Keratinocyte (primary cell): ENCODE measurements at places on chromosomes 12 and 14. TPM values are rescaled to one million over a fixed set of nuclear protein-coding genes. Genes with fewer than 3 reads are reported as not detected.

DNA sequence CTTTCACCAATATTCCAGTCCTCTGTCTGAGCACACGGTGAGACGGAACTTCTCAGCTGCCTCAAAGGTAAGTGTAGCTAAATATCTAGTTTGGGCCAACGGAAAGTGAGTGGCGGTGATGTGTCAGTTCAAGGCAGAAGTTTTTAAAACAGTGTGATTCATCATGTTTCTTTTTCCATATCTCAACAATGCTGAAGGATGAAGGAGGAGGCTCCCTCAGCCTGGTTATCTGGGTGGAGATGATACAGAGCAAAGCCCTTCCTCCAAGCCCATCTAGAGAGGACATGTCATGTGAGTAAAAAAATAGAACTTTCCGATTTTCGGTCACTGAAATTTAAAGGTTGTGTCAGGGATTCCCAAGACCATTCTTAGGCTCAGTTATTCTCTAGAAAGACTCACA lies 13.1 kb upstream of the ANP32D start:
- DNase-seq: no peak
- H3K4me3 ChIP-seq: no peak overlapping the region
- H3K4me1 ChIP-seq: no peaks in the 10 kb centered on the region
- no peaks in the 10 kb centered on the region for H3K36me3 ChIP-seq

DNA sequence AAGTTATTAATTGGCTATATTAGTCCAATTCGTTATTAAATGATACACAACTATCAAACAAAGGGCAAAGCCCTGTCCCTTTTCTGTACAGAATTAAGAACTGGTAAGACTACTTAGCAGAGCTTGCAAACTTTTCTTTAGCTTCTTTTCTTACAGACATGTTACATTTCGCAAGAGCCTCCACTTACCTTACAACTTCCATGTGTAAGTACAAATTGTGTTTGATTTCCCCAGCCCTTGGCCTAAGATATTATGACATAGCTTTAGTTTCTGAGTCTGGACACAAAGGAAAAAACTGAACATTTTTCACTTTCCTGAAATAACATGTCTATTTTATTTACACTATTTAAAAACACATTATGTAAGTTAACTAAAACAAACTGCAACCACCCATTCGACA lies 1.7 kb downstream of the ATF7 start:
- H3K36me3 ChIP-seq: no peaks in the 10 kb centered on the region
- H3K4me1 ChIP-seq: peaks cover 26% of the 10 kb centered on the region
- DNase-seq: no peak
- no peaks in the 10 kb centered on the region for H3K27me3 ChIP-seq
- peak overlapping the region; percentile 97 for H3K27ac ChIP-seq

GRCh38 chr14:23550812-23551265 lies 726 bp downstream of the ZFHX2 start:
- peaks cover 15% of the 10 kb centered on the region for H3K27me3 ChIP-seq
- H3K4me1 ChIP-seq: peaks cover 3% of the 10 kb centered on the region
- no peaks in the 10 kb centered on the region for H3K36me3 ChIP-seq
- peak overlapping the region; percentile 71 for H3K4me3 ChIP-seq

GRCh38 chr12:92581604-92582003 lies 121.2 kb upstream of the PLEKHG7 start:
- no peaks in the 10 kb centered on the region for H3K4me1 ChIP-seq
- H3K36me3 ChIP-seq: no peaks in the 10 kb centered on the region
- H3K27me3 ChIP-seq: no peaks in the 10 kb centered on the region

DNA sequence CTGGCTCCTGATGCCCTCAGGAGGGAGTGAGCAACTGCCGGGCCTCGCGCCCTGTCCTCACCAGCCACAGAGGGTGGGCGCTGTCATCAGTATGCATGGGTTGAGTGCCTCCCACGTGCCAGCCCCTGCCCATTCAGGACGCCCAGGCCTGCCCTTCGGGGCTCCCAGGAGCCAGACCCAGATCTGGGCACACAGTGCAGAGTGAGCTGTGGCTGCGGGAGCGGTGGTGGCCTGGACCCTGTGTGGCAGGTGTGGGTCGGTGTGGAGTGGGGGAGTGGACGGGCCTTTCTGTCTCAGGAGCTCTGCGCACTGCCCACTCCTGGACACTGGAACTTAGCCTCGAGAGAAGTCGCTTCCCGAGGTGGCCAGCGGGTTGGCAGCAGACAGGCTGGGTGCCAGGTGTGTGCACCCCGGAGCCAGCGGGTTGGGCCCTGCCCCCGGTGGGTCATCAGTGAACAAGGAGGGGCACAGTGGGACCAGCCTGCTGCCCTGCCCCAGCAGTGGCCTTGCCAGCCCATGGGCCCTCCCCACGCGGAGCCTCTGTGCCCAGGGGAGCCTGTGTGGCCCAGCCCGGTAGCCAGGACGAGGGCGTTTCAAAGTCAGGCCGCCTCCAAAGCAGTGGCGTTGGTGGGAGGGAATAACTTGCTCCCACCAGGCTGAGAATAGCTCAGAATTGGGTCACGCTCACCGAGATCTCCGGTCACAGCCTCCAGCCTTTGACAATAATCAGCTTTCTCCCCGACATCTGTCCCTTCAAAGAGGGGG lies 9.5 kb downstream of the TRMT61A start:
- H3K4me1 ChIP-seq: peaks cover 29% of the 10 kb centered on the region
- H3K4me3 ChIP-seq: no peak overlapping the region
- H3K27me3 ChIP-seq: no peaks in the 10 kb centered on the region
- no peak for DNase-seq
- H3K27ac ChIP-seq: no peak overlapping the region

GRCh38 chr14:105375635-105376057 lies 22.7 kb upstream of the TEX22 start:
- no peaks in the 10 kb centered on the region for H3K36me3 ChIP-seq
- DNase-seq: no peak
- no peak overlapping the region for H3K4me3 ChIP-seq
- peaks cover 3% of the 10 kb centered on the region for H3K4me1 ChIP-seq

- H3K36me3 ChIP-seq: no peaks in the 10 kb centered on the region
- H3K27ac ChIP-seq: no peak overlapping the region
- peaks cover 9% of the 10 kb centered on the region for H3K27me3 ChIP-seq
- no peak overlapping the region for H3K4me3 ChIP-seq
- no peak for DNase-seq
Observed at GRCh38 chr14:92897922-92898565, 24.9 kb upstream of the CHGA start.

- H3K27me3 ChIP-seq: peaks cover 2% of the 10 kb centered on the region
- no peaks in the 10 kb centered on the region for H3K4me1 ChIP-seq
- no peak overlapping the region for H3K27ac ChIP-seq
- no peak overlapping the region for H3K4me3 ChIP-seq
Observed at GRCh38 chr14:76280221-76280620, 95.7 kb upstream of the ESRRB start.

DNA sequence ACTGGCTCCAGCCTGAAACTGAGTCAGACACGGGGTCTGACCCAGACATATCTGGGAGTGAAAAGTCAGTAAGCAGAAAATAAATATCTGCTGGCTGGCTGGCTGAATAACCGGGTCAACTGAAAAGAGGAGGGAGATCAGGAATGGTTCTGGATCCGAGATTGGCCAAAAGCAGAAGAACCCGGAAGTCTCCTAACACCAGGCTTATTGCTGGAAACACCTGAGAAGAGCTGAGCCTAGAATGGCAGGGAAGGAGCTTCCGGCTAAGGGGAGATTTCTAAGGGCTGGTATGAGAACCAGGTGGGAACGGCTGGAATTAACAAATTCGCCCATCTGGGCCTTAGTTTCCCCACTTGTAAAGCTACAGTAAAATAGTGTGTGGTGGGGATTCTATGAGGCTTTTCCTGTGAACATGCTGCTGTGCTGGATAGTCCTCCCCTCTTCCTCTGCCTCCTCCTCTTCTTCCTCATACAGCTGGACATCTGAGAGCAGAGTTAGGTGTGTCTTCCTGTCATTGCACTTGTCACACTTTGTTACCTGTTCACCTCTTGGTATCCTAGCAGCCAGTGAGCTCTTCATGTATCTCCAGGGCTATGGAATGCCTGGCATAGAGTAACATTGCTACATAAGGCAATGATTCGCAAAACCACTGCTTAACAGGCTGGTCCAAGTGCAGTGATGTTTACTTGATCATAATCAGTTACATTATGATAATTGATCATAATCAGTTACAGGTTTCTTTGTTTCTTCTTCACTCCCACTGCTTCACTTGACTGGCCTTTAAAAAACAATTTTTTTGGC lies 2.0 kb upstream of the SHMT2 start:
- no peak overlapping the region for H3K27ac ChIP-seq
- peaks cover 20% of the 10 kb centered on the region for H3K4me1 ChIP-seq
- H3K36me3 ChIP-seq: peaks cover 16% of the 10 kb centered on the region
- H3K27me3 ChIP-seq: no peaks in the 10 kb centered on the region

DNA sequence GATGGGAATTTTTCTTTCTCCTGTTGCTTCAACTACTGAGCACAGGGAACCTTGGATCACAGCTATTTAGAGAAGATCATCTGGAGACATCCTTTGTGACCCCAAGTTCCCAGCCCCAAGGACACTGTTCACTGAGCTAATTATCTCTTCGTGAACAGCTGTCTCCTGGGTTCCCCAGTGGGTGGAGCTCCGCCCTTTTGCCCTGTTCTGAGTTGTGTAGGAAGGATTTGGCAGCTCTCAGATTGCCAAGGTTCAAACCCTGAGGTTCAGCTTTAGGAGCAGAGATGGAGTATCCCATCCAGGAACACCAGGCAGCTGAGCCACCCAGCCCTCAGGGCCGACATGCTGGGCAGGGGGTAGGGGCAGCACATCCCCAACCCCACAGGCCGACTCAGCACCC lies 32.0 kb downstream of the NGB start:
- H3K36me3 ChIP-seq: no peaks in the 10 kb centered on the region
- no peak overlapping the region for H3K27ac ChIP-seq
- no peaks in the 10 kb centered on the region for H3K27me3 ChIP-seq
- no peaks in the 10 kb centered on the region for H3K4me1 ChIP-seq
- no peak overlapping the region for H3K4me3 ChIP-seq
- DNase-seq: no peak

GRCh38 chr12:84857525-84858208 lies 54.9 kb downstream of the SLC6A15 start:
- DNase-seq: no peak
- peaks cover 10% of the 10 kb centered on the region for H3K4me1 ChIP-seq
- no peak overlapping the region for H3K4me3 ChIP-seq
- no peaks in the 10 kb centered on the region for H3K27me3 ChIP-seq
- no peak overlapping the region for H3K27ac ChIP-seq

GRCh38 chr12:42979746-42980145 lies 390.2 kb upstream of the PRICKLE1 start:
- no peaks in the 10 kb centered on the region for H3K36me3 ChIP-seq
- no peak for DNase-seq
- H3K4me1 ChIP-seq: no peaks in the 10 kb centered on the region
- no peaks in the 10 kb centered on the region for H3K27me3 ChIP-seq
- no peak overlapping the region for H3K27ac ChIP-seq
- H3K4me3 ChIP-seq: no peak overlapping the region

DNA sequence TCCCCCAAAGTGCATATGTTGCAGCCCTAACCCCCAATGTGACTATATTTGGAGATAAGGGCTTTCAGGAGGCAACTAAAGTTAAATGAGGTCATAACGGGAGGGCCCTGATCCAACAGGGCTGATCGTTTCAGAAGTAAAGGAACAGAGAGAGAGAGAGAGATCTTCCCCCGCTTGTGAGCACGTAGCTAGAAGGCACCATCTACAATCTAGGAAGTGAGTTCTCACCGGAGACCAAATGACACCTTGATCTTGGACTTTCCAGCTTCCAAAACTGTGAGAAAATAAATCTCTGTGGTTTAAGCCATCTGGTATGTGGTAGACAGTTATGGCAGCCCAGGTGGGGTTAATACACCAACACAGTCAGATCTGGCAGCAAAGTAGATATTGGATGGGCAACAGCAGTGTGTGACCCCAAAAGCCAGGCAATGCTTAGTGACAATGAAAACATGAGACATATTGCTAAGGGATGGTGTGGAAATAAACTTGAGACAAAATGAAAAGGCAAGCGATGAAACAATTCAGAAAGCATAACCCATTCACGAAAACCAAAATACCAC lies 147.2 kb upstream of the GSC start:
- H3K36me3 ChIP-seq: no peaks in the 10 kb centered on the region
- H3K27me3 ChIP-seq: no peaks in the 10 kb centered on the region
- no peak overlapping the region for H3K27ac ChIP-seq
- H3K4me1 ChIP-seq: no peaks in the 10 kb centered on the region
- no peak for DNase-seq

DNA sequence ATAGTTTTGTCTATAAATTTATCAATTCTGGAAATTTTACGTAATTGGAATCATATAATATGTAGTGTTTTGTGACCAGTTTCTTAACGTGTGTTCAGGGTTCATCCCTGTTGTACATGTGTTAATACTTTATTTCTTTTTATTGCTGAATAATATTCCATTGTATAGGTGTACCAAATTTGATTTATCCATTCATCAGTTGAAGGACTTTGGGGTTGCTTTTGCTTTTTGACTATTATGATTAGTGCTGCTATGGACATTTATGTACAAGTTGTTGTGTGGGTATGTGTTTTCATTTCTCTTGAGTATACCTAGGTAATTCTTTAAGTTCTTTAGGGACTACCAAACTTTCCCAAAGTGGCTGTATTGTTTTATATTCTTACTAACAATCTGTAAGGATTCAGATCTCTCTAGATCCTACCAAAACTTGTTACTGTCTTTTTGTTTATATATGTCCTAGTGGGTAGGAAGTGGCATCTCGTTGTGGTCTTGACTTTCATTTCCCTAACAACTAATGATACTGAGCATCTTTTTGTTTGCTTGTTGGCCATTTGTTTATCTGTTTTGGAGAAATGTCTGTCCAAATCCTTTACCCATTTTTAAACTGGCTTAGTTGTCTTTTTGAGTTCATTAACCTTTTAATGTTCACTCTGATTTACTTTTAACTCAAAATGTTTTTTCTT lies 14.9 kb downstream of the VRK1 start:
- no peak for DNase-seq
- H3K36me3 ChIP-seq: no peaks in the 10 kb centered on the region
- no peak overlapping the region for H3K27ac ChIP-seq
- H3K4me3 ChIP-seq: no peak overlapping the region

GRCh38 chr14:100147181-100147631 lies 12.2 kb downstream of the DEGS2 start:
- no peaks in the 10 kb centered on the region for H3K36me3 ChIP-seq
- DNase-seq: no peak
- no peak overlapping the region for H3K4me3 ChIP-seq
- no peaks in the 10 kb centered on the region for H3K27me3 ChIP-seq

- no peak overlapping the region for H3K27ac ChIP-seq
- peaks cover 11% of the 10 kb centered on the region for H3K36me3 ChIP-seq
- no peak overlapping the region for H3K4me3 ChIP-seq
Observed at GRCh38 chr12:131803961-131804521, 24.2 kb upstream of the MMP17 start.

GRCh38 chr14:94588311-94588710 lies 7.1 kb downstream of the SERPINA5 start:
- H3K4me1 ChIP-seq: no peaks in the 10 kb centered on the region
- peaks cover 5% of the 10 kb centered on the region for H3K27me3 ChIP-seq
- H3K36me3 ChIP-seq: no peaks in the 10 kb centered on the region
- no peak overlapping the region for H3K27ac ChIP-seq
- DNase-seq: no peak

Gene KRT6B
- polyA plus RNA-seq: 1,722 to 4,902 TPM (median 2,016 TPM) in 3 replicates

Gene SLC10A1
- polyA plus RNA-seq: not detected in 3 replicates

Gene B4GALNT1
- polyA plus RNA-seq: 0.08 to 0.37 TPM (median 0.08 TPM) in 3 replicates

Gene SLC38A4
- 0.29 to 0.72 TPM (median 0.37 TPM) in 3 replicates for polyA plus RNA-seq

Gene TMTC1
- polyA plus RNA-seq: 2.0 to 10.2 TPM (median 3.7 TPM) in 3 replicates

Gene P2RX2
- not detected in 3 replicates for polyA plus RNA-seq

Gene HOTAIR
- 2.5 to 4.0 TPM (median 2.9 TPM) in 3 replicates for polyA plus RNA-seq

Gene CD4
- polyA plus RNA-seq: 0.01 to 0.05 TPM in 2 of 3 replicates, not detected in the other

Gene MFAP5
- 295 to 394 TPM (median 317 TPM) in 3 replicates for polyA plus RNA-seq

Gene C12orf60
- polyA plus RNA-seq: 1.3 to 3.2 TPM (median 2.4 TPM) in 3 replicates

Gene DCAF11
- polyA plus RNA-seq: 23.5 to 34.4 TPM (median 25.9 TPM) in 3 replicates

Gene ULK1
- polyA plus RNA-seq: 2.3 to 4.8 TPM (median 4.3 TPM) in 3 replicates
